ENCODE measurements at places on chromosomes 7 and 10.

DNA sequence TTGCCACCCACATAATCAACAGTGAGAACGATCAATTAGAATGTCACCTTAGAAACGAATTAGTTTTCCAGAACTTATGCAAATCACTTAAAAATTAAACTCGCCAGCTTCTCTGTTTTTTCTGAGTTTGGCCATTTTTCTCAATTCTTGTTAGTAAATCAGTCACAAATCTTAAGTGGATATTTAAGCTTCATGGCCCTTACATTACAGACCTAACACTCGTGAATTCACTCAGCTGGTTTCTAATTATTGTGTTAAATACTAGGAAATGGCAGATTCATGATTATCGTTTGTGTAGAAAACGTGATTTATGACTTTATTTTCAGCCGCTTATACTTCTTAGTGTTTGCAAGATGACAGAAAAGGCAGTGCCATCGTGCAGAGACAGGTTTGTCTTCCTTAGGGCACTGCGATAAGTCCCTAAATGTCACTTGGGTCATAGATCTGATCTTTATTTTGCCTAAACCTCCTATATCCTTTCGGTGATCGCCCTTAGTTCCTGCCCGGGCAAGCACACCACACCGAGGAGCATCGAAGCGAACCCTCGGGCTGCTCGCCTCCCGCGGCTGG, 587 bp upstream of the CELF2 start:
- no peak for DNase-seq

- no peak for DNase-seq
Observed at GRCh38 chr10:21511946-21512572, 13.4 kb downstream of the SKIDA1 start.

DNA sequence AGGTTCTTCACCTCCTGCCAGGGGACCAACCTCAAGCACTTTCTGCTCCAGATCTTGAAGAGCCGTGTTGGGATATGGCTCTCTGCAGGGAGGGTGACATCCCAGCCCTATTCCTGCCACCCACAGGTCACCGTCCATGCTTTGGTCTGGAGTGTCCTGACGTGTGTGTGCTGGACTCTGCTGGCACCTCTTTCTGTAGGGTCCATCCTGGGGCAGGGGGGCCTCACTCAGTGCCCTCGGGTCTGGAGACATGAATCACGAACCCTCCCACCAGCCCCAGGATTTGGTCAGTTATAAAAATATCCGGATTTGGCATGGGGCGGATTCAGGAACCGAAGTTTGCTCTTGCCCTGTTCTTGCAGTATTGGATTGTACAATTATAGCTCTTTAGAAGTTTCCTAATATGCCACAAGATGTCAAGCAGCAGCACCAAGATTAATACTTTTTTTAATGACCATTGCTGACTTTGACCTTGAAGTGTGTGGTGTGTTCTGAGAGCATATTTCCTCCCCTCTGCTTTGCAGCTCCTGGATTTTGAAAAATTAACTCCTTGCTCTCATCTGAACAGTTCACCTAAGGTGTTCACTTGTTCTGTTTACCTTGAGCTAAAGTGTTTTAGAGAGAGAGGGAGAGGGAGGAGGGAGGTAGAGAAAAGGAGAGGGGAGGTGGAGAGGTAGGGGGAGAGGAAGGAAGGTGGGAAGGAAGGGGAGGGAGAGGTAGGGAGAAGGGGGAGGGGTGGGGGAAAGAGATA, 95.4 kb upstream of the SHH start:
- no peak for DNase-seq

- DNase-seq = no peak
Observed at GRCh38 chr10:24382045-24382444, 173.1 kb downstream of the KIAA1217 start.

GRCh38 chr10:34905200-34905927, 90.3 kb upstream of the PARD3 start:
- no peak for DNase-seq

GRCh38 chr10:124849111-124849773, 47.6 kb downstream of the ABRAXAS2 start:
- no peak for DNase-seq

DNA sequence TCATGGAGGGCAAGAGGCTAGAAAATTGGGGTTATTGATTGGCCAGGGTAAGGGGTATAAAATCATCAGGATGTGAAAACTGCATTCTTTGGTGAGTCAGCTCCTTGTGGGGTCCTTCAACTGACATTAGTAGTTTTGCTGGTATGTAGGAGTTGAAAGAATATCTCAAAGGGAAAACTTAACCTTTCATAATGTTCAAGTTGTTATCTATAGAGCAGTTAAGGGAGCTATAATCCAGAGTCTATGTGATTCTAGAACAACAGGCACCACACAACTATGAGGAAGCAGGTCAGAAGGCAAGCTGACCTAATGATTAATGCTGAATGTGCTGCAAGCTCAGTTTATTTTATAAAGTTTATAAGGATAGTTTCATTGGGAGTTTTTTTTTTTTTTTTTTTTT, 13.7 kb downstream of the PRPS1L1 start:
- DNase-seq = no peak

- no peak for DNase-seq
Observed at GRCh38 chr7:51101111-51101757, 215.4 kb downstream of the COBL start.

DNA sequence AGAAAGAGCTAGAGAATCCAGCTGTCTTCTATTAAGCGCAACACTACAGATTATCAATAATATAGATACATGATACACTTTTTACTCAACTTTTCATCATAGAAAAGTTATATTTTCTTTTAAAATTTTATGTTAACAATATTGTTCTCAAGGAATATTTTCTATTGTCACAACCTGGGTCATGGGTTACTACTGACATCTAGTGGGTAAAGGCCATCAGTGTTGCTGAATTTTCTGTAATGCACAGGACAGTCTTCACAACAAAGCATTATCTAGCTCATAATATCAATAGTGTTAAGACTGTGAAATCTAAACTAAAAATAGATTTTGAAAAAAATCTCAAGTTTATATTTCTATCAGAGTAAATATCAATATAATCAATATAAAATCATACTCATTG, 209.8 kb downstream of the ZNF33B start:
- no peak for DNase-seq

- no peak for DNase-seq
Observed at GRCh38 chr7:11009631-11010030, 36.0 kb downstream of the PHF14 start.

- no peak for DNase-seq
Observed at GRCh38 chr7:130473289-130473688, 18.6 kb upstream of the MEST start.

- DNase-seq = no peak
Observed at GRCh38 chr10:117537904-117538524, 4.5 kb upstream of the EMX2 start.

DNA sequence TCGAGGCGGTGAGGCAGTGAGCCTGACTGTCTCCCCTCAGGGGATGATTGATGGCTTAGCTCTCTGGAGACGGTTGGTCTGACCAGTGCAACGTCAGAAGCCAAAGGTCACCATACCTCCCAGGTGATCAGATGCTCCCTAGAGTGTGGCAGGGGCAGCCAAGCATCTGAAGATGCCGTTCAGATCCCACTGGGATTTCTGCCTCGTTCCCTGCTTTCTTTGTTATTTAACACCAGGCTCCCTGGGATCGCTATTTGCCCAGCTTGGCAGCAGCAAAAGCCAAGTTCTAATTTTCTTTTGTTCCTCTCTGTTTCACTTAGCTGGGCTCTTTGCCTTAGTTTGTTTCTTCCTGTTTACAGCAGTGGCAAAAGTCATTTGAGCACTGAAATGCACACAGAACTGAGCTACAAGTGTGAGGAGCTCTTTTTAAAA, 53.5 kb upstream of the SVIL start:
- DNase-seq = no peak

Data from putamen (tissue), 1 donor.